NCI-H1930 (cell line): ENCODE measurements at places on chromosomes 12 and 14.

GRCh38 chr12:121080909-121081308 lies 41.9 kb upstream of the OASL start:
- no peak for DNase-seq

GRCh38 chr14:20434701-20435581 lies 1.0 kb downstream of the KLHL33 start:
- DNase-seq: no peak

DNA sequence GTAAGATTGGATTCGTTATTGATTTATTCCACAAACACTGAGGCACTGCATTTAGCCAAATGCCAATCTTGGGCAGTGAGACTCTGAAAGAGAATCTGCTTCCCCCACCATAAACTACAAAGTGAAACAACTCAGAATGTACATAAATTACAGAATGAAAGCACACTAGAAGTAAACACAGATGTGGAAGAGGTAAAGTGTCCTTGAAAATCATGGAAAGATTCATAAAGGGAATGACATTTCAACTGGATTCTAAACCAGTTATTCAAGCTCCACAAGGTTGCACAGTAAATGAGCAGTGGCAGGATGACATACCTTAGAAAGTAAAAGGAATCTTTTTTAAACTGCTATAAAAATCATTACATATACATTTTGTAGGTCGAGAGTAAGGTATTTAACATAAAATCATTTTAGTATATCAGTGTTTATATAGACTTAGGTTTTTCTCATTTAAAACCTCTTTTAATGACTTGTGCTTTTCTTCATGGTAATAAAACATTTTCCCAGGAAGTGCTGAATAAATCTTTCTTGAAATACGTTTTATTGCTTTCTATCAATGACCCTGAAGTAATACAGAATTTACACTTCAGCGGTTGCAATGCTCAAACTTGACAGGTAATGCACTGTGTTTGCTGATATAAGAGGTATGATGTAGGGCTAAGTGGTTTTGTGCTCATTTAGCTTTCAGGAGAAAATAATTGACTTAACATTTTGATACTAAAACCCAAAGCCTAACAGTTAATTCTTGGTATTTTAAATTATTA lies 270.6 kb downstream of the NAV3 start:
- DNase-seq: no peak

GRCh38 chr14:94010625-94011024 lies 13.5 kb downstream of the CCDC197 start:
- no peak for DNase-seq

DNA sequence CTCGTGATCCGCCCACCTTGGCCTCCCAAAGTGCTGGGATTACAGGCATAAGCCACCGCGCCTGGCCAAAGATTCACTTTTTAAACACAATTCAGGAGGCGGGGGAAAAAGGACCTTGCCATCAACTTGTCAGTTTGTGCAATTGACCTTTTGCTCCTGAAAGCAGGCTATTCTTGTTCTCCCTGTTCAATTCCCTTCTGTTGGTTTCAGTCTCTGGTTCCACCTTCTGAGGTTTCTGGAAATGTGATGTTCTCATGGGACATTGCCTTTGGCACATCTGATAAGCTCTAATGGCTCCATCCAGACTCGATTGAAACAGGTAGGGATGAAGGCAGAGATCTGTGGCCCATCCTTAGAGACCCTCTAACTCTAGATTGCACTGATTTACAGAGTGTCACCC lies 17.9 kb upstream of the CCDC85C start:
- DNase-seq: no peak

GRCh38 chr12:107477947-107478610 lies 207.5 kb upstream of the PWP1 start:
- no peak for DNase-seq

DNA sequence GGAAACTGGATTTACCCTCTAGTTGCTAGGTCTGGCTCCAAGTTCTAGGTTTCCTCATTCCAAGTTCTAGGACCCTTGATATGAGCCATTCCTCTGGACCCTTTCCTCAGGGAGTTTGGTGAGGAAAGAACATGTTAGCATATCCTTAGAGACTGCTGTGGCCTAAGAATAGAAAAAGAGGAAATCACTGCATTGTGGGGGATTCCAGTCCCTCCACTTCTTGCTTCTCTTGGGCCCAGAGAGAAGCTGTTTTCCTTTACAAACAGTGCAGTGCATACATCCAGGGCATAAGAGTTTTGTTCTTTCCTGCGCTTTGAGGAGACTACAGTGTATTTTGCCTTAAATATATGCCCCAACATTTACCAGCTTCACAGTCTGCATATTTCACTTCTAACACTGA lies 59.0 kb downstream of the LLPH start:
- DNase-seq: no peak

- no peak for DNase-seq
Observed at GRCh38 chr12:16449459-16449858, 102.0 kb downstream of the MGST1 start.

DNA sequence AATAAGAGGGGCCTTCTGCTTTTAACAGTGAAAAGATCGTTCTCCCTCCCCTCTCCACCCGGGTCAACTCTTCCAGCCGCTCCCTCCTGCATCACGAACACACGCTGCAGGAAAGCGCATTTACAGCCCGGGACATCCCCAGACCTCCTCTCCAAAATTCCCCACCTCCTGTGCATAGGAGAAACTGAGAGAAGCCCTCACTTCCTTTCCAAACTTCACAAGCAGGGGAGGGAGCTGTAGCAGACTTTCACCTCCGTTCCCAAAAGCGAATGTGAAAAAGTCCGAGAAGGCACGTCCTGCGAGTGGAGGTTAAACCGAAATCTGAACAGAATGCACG lies 513 bp downstream of the BCAT1 start:
- DNase-seq: no peak

GRCh38 chr12:124140944-124141486 lies 153.9 kb upstream of the RFLNA start:
- no peak for DNase-seq

GRCh38 chr12:5492562-5492961 lies 60.7 kb downstream of the NTF3 start:
- no peak for DNase-seq

- DNase-seq: no peak
Observed at GRCh38 chr12:98719515-98720504, 74.7 kb downstream of the APAF1 start.

DNA sequence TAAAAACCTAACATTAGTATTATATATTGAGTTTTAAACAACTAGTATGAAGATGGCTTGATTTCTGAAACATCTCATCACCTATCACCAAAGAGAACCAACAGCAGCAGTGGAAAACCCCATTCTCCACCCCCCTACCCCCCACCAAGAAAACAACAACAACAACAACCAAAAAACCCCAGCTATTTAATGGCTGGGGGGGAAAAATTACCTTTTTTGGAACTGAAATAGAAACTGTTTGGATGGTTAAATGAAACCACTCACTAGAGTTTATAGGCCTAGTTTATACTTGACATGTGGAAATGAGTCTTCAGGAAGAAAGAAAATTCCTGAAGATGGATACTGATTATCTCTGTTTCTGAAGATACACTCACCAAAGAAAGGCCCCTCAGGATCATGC lies 30.3 kb downstream of the PPP2R5E start:
- no peak for DNase-seq

DNA sequence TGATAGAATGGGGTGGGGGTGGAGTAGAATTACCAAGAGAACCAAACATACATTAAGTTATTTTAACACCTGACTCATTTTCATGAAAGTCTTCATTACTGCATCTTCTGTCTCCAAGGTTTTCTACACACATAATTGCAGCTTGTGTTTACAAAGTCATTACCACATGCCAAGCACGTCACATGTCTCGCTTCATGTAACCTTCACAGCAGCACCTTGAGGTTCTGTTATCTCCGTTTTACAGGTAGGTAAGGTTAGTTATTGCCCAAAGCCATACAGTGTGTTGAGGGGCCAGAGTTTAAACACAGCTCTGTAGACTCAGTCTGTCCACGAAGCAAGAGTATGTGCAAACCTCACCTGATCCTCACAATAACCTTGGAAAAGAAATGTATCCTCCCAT lies 64.3 kb upstream of the RBM19 start:
- DNase-seq: no peak

DNA sequence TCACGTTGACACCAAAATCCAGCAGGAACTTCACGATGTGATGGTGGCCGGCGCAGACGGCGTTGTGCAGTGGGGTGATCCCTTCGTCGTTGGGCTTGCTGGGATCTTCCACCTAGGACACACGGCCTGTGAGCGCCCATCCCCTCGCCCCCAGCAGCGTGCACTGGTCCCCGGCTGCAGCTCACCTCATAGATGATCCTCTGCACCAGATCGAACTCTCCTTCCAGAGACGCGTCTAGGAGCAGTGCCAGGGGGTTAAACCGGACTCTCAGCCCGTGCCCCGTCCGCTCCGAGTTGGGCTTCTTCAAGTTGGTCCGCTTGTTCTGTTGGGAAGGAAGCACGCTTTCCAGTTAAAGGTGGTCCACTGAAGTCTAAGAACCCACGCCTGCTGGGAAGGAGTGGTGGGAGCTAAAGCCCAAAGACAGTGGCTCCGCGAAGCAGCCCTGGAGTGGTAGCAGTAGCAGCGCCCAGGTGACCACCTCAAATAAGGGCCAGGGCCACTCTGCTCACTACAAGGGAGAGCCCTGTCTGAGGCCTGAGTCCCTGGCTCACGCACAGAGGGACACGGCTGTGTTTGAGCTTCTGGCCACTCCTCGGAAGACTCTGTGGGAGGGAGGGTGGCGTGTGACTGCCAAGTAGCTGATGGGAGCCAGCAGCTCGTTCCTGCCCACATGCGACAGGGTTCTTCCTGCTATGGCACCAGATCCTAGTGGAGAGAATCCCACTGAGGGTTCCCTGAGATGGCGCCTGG lies 23.3 kb downstream of the ZFYVE21 start:
- DNase-seq: no peak

DNA sequence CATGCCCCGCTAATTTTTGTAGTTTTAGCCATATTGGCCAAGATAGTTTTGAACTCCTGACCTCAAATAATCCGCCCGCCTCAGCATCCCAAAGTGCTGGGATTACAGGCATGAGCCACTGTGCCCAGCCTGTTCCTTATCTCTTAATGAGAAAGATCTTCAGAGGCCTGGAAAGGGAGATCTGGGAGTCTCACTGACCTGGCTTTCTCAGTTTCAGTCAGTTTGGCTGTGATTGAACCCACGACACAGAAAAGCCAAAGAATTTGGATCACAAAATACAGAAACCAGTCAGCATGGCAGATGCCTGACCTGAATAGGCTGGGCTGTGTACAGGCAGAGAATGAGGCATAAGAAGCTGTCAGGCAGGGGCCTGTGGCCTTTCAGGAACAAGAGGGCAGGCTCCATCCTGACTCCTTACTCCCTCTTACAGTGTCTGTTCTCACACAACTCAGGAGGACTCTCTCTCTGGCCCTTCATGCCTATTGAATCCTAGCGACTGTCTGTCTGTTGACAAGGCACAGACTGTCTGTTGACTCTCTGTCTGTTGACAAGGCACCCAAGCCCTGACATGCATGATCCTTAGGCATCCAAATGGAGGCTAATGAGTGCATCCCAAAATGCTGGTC lies 366.5 kb upstream of the CCDC196 start:
- no peak for DNase-seq

DNA sequence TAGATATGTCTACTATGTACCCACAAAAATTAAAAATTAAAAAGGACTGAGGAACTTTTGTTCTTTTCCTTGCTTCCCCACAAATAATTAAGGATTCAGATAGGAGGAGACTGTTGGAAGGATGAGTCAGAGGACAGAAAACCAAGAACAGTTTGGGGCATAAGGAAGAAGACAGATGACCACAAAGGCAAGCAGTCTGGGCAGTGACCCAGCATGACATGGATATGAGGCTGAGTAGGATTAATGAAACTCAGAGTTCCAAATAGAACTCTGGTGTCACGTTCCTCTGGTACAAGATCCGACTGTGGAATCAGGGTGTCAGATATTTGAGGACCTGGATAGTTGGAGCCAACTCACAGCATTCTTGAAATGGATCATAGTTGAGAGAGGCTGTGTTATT lies 89.3 kb upstream of the SLC38A4 start:
- DNase-seq: no peak

DNA sequence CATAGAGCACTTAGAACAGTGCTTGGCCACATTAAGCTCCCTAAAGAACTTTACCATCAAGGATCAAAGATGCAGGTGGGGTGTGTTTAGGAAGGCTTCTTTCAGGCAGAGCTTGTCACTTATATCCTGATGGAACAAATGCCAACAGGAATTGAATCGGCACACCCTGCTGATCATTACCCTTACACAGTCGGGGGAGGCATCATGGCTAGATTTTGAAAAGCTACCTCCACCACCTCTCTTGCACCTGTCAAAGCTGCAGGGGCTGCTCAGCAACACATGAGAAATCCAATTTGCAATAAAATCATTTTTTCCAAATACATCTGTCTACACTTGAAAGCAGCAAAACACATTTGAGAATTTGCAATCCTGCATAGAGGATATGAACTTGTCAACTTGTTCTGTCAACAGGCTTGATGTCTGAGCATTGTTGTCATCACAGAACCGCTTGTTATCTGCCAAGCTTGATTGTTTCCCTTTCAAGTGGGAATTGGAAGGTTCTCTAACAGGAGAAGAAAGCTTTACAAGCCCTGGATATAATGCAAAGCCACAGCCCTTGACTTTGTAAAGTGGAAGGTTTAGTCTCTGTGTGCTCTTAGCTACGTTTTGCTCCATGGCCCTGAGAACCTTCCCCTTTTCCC lies 24.6 kb upstream of the TRIM9 start:
- DNase-seq: no peak

GRCh38 chr14:90580377-90581335 lies 183.8 kb downstream of the CALM1 start:
- no peak for DNase-seq
